ENCODE measurements at places on chromosomes 16 and 17.

DNA sequence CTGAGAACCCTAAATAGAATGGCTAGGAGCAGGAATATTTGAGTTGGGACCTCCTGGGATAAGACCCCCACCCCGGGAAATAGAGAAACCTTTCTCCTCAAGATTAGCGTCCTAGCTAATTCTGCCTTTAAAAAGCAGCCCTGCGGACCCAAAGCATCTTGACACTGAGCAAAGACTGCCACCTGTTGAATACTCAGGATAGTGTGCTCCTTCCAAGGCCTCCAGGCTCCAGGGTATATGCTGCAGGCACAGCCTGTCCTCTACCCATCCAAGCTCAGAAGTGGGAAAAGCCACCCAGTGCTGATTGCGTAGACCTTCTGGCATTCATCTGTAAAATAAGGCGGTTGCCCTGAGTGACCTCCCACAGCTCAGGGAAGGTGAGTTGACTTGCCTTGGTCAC is 456.2 kb upstream of the DYNLRB2 start:
- no peak for DNase-seq

- DNase-seq, result no peak
Measured at GRCh38 chr16:5510819-5511370, 413.3 kb upstream of the EEF2KMT start.

DNA sequence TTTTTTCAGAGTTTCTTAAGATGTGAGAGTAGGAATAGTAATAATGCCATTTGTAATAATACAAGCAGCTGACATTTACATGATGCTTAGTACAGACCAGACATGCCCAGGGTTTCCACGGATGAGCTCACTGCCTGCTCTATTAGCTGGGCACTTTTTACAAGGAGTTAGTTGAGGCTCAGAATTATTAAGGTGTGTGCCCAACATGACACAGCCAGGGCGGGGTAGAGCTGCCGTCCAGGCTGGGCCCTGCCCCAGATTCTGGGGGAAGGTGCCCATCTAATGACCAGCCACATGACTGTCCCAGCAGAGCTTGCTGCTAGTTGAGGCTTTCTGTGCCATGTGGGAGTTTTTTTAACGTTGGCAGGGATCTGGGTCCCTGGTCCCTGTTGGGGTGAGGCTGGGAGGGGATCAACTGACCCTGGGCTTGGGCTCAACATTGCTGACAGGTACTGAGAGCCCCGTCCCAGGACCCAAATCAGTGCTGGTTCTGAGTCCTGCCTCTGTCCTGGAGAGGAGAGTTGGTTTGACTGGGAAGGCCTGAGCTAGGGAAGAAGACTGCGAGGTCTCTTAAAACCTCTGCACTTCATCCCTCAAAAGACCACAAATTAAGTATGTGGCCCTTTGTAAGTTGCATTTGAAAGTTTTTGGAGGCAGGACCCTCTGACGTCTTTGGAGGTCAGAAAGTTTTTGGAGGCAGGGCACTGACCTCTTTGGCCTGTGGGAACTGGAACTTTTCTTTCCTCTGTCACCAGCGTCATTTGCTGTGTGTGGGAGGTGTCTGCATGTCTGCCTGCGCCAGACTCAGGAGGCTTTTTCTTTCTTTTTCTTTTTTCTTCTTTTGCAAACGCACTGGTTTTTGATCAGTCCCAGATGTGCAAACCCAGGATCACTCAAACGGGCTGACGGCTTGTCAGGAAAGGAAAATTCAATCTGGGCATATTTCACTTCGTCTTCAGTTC is 2.2 kb downstream of the CRISPLD2 start:
- no peak for DNase-seq

DNA sequence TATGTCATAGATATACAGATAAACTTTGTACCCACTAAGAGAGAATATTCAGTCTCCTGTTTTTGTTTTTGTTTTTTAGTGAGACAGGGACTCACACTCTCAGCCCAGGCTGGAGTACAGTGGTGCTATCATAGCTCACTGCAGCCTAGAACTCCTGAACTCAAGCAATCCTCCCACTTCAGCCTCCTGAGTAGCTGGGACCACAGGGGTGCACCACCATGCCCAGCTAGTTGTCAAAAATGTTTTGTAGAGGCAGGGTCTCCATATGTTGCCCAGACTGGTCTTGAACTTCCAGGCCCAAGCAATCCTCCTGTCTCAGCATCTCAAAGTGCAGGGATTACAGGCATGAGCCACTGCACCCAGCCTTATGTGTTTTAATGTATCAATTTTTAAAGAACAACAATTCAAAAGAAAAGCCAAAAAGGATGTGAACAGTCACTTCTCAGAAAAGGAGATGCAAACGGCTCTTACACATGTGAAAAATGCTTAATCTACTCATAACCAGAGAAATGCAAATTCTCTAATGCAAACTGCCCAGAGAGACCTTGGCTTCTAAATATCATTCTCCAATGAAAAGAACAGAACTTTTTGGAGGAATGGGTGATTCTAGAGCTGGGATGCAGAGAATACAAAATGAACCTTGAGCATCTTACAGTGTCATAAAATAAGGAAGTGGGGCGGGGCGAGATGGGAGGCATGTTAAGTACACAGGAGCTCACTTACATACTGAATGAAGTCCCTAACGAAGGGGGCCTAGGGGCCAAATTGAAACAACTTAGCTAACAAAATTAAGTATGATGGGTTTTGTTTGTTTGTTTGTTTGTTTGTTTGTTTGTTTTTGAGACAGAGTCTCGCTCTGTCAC is 7.3 kb upstream of the CMTM3 start:
- no peak for DNase-seq

- peak; percentile 68 for DNase-seq
Measured at GRCh38 chr17:57597531-57598453, 147.3 kb downstream of the CCDC182 start.

- DNase-seq, result no peak
Measured at GRCh38 chr17:73196500-73196899, 3.6 kb downstream of the COG1 start.

DNA sequence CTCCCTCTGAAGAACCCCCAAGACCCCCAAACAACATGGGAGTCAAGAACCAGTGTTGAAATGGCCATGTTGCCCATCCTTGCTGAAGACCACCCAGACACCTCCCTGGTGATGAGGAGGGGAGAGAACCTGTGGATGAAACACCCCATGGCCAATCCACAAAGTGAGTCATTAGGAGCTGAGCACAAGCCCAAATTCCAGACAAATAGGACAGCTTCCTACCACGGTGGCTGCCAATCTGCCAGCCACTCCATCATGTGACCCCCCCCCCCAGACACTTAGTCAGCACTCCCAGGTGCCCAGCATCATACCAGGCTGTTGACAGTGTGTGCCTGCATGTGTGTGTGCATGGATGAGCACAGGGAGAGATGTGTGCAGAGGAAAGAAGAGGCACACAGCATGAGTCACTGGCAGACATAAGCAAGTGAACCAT is 26.4 kb upstream of the RPL38 start:
- DNase-seq, result no peak

DNA sequence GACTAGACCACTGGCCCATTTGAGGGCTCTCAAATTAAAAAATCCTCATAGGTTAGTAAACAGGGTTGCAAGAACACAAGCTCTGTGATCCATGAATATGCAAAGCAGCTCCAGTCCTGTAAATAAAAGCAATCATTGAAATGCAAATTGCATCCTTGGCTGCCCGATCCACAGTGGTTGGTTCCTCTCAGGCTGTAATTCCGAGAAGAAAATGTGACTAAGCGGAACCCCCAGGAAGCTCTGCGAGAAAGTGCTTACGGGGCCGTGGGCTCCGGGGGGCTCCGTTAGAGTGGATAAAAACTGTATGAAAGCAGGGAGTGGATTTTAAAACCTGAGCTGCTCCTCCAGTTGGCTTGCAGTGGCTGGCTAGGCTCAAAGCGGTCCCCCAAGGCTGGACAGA is 2.5 kb downstream of the GPRC5B start:
- DNase-seq, result no peak

- DNase-seq, result no peak
Measured at GRCh38 chr17:74049967-74050458, 153.5 kb upstream of the RPL38 start.

DNA sequence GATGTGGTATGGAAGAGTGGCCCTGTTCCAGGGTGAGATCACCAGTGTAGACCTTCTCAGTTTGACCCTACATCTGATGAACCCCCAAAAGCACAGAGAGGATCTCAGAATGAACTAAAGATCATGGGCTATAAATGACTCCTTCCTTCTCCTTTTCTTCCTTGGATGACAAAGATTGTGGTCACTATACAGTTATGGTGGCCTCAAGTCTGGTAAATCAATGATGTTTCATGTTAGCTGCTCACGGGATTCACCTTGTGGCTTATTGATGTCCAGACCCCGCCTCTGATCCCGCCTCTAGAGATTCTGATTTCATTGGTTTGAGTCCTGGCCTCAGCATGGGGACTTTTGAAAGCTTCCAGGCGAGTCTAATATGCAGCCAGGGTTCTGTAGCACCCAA is 112.2 kb downstream of the PITPNC1 start:
- DNase-seq, result no peak

- no peak for DNase-seq
Measured at GRCh38 chr17:1031711-1032110, 34.8 kb downstream of the TIMM22 start.

- DNase-seq, result no peak
Measured at GRCh38 chr17:35460354-35460851, 11.8 kb upstream of the SLFN13 start.

GRCh38 chr16:47750371-47750770 is 289.2 kb downstream of the PHKB start:
- no peak for DNase-seq

DNA sequence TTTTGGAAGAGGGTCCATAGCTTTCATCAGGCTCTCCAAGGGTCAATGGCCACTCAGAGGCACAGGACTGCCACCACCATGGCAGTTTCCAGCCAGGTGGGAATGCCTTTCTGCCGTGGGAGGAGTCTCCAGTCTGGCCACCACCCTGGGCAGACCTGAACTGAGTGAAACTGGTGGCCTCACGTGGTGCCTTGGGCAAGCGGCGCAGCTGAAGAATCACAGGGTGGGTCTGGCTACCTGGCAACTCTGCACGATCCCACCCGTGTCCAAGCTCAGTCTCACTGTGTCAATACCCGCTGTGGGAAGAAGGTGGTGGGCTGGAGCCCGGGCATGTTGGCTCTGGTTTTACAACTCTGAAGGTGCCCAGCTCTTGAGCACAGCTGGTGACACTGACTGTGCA is 31.8 kb downstream of the VAC14 start:
- no peak for DNase-seq

- no peak for DNase-seq
Measured at GRCh38 chr17:61225178-61225882, 174.3 kb upstream of the TBX2 start.

DNA sequence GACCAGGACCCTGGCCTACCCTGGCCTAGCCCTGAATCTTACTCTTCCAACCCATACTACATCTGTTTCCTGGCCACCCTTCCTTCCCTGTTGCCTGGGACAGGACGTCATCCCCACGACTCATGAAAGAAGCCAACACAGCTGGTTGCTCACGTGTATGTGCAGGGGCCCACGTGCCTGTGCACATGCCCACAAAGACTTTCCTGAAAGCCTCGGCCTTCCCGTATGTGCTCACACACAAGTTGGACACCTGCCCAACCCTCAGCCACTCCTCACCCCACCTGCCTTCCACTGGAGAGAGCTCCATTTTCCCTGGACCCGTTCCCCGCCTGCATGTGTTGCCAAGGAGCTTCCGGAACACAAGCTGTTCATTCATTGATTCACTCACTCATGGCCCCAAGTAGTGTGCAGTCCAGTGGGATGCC is 7.0 kb downstream of the PLXDC1 start:
- peak; percentile 41 for DNase-seq

DNA sequence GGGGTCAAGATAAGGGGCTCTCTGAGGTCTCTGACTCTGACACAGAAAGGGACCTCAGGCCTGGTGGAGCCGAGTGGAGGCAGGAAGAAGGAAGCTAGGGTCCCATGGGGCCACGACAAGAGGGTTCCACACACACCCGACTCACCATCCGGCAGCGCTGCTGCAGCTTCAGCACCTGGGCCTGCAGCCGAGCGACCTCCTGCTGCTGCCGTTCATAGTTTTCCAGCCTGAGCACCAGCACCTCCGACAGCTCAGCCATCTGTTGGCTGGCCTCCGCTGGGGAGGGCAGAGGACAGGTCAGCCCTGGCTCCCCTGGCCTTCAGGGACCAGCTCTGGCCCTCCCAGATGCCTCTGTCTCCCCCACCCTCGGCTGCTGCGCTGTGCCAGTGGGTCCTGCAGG is 6.4 kb downstream of the HAP1 start:
- DNase-seq, result no peak

DNA sequence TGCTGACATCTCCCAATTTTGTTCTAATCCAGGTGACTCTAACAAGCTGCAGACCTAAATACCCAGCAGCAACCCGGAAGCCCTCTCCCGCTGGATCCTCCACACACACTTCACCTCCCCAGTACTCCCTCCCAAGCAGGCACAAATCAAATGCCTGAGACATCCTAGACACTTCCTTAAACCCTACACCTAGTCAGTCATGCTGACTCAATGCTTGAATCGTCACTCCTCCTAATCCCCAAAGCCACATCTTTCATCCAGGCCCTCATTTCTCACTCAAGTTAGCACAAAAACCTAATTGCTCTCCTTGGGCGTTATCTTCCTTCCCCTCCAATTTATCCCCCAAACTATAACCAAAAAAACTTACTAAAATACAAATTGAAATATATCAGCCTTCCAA is 32.7 kb downstream of the CMC2 start:
- DNase-seq, result no peak

DNA sequence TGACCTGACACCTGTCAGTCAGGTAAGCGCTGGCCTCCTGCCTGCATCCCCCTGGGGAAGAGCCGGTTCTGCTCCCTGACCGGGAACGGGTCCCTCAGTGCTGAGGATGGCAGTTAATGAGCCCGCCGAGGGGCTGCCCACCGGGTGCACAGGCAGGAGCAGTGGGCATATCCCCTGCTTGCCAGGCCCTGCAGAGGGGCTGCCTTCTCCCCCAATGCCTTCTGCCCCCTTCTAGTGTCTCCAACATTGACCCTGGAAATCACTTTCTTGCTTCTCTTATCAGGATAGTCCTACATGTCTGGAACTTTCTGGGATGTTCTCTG is 388.5 kb downstream of the SEC14L1 start:
- DNase-seq, result no peak

DNA sequence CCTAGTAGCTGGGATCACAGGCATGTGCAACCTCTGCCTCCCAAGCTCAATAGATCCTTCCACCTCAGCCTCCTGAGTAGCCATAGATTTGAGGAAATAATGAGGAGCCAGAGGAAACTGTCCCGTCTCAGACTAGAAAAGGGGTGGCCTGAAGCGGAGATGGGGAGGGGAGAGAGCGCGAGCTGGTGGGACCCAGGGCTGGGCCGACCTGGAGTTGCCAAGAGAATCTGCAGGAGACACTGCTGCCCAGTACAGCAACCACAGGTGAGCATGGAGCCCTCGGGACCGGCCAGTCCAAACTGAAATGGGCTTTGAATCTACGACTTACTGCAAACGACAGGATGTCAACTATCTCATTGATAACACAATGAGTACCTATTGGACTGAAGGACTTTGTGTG is 24.3 kb downstream of the CD300A start:
- DNase-seq, result no peak

DNA sequence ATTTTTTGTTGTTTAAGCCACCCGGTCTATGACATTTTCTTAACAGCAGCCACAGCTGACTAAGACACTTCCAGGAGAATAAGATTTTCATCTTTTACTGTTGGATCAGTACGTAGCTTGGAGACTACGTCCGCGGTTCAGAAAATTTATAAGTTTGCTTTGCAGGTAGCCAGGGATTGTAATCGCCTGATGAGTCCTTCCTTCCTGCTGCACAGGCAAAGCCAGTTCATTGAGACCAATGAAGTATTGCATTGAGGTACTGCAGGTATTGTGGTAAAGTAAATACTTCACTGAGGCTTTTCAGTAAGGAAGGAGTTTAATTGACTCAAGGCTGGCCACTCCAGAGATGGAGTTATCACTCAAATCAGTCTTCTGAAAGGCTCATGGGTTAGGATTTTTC is 269.4 kb upstream of the ELAC2 start:
- DNase-seq, result no peak

Measured in NCI-H2171 (cell line).